ENCODE measurements at places on chromosomes 7 and 10.

- no peak for DNase-seq
Observed at GRCh38 chr7:21942955-21943354, 2.7 kb downstream of the CDCA7L start.

- no peak for DNase-seq
Observed at GRCh38 chr10:70066190-70066589, 13.5 kb downstream of the MACROH2A2 start.

DNA sequence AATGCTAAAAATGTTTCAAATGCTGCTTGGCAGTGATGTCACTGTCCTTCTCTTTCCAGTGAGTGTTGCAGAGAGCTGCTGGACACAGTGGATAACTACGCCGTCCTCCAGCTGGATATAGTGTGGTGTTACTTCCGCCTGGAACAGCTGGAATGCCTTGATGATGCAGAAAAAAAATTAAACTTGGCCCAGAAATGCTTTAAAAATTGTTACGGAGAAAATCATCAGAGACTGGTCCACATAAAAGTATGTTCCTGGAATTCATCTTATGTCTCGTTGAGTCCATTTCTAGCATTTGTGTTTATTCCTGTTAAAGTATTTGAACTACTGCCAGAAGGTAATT lies 25.2 kb downstream of the NUB1 start:
- DNase-seq: no peak

DNA sequence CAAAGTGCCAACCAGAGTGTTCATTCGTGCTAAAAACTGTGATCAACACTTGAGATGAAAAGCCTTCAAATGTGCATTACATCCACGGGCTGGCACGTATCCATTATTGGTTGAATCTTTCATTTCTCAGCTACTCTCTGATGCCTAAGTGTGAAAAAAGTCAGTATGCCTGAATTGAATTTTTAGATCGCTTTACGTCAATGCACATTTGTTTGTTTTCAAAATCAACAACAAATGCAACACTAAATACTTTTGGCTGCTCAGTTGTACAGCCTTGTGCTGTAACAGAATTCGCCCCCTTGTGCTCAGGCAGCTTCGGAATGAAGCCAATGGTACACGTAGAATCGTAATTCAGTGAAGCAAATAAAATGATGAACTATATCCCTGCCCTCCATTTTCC lies 446.5 kb upstream of the NRP1 start:
- DNase-seq: no peak

GRCh38 chr10:98260350-98260749 lies 7.6 kb downstream of the LOXL4 start:
- DNase-seq: no peak

DNA sequence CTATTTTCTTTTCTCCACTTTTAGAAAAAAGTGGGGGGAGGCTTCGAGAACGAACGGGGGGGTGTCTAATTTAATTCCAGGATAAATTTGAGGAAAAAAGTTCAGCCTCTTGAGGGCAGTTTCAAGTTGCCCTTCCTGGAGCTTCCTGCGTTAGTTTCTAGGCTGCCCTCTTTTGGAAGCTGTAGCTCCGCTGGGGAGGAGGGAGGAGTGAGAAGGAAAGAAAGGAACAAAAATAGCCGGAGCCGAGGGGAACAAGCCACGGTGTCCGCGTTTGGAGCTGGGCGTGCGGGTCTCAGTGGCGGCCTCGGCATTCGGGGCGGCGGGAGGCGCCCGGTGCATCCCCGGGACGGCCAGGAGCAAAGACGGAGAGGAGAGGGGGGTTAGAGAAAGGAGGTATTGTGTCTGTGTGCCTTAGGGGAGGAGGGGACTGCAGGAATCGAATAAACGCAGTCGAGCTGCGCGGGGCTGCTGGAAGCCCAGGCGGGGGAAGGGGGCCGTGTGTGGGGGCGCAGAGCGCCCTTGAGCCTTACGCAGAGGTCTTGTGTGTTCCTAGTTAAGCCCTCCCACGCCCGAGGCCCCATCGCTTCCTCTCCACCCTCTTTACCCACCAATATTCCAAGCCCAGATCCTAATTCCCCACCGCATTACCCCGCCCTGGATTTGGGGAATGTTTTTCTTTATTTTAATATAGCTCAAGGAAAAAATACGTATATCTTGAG lies 2.0 kb upstream of the TNRC18 start:
- peak; percentile 88 for DNase-seq

DNA sequence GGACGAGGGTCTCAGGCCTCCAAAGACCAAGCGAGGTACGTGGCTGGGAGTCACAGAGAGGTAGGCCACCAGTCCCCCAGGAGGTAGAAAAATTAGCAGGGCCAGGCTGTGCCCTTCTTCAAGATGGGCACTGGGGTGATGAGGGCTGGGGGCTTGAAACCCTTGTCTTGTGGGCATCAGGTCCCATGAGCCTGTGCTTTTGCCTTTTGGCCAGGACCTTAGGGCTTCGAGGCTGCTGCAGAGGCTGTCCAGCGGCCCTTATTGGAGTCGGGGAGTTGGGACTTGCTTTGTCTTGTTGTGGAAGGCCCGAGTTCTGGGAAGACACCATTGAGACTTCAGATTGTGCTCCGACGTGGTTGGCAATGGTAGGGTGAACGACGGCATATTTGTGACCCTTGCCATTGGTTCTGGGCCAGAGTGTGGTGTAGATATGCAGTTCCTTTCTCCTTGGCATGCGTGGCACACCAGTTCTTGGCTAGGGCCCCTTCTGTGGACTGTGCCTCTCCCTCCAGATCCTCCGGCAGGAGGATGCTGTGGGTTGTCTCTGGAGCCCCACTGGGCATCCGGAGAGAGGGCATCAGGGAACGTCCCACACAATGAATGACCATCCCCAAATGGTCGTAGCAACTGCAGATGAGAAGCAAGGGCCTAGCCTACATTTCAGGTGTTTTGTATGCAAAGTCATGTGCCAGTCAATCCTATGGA lies 931 bp downstream of the SH2D4B start:
- no peak for DNase-seq

DNA sequence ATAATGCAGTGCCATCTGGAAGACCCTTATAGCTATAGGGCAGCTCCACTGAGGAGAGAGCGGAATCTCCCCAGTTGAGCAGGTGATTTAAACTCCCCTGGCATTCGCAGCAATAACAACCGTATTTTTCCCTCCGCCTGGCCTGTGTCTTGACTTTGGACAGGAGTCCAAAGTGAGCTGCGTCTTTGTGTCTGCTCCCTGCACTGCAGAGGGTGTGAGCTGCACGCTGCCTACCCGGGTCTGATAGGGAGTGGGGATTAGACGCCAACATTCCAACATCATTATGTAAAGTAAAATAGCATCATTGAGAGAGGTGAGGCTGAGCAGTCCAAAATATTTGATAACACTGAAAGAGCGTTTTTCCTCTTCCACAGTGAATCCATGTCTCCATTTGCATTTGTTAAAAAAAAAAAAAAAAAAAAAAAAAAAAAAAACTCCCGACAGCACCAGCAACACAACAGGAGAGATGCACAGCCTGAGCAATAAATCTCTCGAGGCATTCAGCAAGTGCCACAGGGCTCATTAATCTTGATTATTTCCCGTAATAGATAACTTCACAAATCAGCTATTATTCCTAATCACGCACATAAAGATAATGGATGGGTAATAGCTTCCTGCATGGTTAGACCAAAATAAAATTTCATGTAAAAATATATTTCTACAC lies 68.6 kb downstream of the CELF2 start:
- DNase-seq: no peak

DNA sequence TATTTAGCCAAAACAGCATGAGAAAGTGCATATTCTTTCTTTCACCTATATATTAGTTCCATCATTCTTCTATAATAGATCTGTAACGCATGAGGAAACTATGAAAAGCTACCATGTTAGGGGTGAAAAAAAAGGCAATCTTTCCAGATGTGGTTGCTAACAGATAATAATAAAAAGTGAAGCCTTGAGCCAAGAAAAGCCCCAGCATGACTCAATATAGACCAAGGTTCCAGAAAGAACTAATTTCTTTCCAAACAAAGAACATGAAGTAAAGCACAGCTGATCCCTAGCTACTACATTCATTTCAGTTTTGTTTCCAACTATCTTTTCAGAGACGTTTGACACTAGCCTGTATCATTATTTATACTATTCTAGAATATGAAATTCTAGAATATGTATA lies 16.4 kb downstream of the ARL4A start:
- DNase-seq: no peak

GRCh38 chr10:10976652-10977051 lies 41.0 kb upstream of the CELF2 start:
- no peak for DNase-seq

GRCh38 chr10:80410122-80410521 lies 1.8 kb downstream of the PRXL2A start:
- DNase-seq: no peak

DNA sequence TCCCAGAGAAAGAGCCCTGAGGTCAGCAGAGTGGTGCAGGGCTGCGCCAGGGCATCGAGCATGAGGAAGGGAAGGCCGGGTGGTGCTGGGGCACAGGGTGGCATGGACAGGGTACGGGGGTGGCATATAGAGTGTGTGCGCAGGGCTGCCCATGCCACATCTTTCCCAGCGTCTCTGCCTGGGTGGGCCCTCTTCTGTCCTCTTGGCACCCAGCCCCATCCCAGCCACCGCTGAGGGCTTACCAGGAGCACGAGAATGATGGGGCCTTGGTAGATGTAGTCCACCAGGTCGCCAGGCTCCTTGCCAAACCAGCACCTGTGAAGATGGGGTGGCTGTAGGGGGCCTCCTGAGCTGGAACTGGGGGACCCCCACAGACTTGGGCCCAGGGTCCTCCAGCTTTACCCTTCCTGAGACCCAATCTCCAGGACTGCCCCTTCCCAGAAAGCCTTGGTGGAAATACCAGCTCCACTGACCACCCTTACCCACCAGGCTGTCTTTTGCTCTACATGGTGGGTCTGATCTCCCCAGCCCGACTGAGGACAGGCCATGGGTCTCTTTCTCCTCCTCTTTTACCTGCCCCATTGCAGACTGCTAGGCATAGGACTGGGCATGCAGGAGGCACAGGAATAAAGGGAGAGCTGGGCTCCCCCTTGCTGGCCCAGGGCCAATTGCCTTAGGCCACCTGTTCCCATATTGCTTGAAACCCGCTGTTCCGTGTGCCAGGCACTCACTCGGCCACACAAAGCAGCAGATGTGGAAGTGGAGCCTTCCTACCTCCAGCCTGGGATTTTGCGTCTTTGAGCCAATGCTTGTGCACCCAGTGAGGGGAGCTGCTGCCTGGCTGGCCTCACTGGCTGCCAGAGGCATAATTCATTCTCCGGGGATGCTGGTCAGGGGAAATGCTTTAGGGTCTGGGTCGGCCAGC lies 21.7 kb downstream of the CRHR2 start:
- DNase-seq: peak; percentile 21

GRCh38 chr7:18873734-18874336 lies 243.6 kb downstream of the TWIST1 start:
- peak; percentile 29 for DNase-seq

DNA sequence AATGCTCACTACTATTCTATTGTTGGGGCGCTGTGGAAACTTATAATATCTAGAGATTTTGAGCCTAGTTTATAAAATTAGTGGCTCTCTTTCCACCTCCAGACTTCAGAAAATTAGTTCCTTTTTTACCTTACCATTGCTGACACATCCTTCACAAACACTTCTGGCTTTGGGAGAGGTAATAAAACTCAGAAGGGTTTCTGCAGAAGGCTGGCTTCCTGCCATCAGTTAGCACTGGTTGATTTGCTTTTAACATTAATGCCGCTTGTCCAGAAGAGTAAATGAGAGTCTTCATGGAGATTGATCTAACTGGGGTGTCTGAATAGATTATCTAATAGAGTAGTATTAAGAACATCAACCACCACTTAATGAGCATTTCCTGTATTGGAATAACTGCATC lies 20.3 kb downstream of the ACSM6 start:
- no peak for DNase-seq

DNA sequence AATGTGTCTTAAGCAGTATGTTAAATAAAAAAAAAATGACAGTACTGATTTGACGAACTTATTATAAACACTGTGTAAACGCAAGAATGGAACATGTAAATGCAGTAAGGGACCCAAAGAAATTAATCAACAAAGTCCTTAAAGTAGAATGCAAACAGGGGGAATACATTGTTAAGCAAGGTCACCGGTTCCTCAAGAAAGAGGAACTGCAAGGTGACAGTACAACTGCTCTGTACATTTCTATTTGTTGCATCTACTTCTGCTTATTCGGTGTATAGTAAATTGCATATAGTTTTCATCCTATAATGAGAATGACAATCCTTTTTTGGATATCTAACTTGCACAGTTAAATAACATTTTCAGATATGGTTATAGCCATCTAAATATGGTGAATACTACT lies 387.0 kb upstream of the SEMA3D start:
- DNase-seq: no peak

GRCh38 chr7:117071551-117071950 lies 118.2 kb downstream of the ST7 start:
- DNase-seq: no peak

DNA sequence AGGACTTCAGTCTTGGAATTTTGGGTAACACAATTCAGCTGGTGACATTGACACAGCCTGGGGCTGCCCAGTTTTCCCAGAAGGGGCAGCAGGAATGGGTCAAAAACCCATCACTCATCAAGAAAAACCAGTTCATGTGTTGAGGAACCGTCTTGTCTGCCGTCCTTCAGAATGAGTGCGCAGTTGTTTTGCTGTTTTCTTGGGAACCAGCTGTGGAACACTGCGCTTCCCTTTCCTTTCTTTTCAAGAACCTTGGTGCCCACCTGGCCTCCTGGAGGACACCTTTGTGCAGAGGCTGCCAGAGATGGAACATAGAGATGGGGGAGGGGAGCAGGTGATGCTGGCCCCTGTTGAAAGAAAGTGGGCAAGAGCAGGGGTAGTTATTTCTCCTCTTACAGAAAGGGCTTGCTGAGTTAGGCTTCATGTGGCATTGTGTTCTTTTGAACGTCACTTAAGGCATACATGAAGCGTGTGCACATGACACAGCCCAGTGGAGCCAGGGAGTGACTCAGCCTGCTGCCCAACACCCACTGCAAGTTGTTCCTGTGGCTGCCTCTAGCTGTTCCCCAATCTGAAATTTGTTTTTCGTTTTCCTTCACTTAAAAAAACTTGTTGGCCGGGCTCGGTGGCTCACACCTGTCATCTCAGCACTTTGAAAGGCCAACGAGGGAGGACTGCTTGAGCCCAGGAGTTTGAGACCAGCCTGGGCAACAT lies 87.4 kb upstream of the TNS3 start:
- peak; percentile 95 for DNase-seq

GRCh38 chr7:27083646-27084045 lies 12.2 kb downstream of the HOXA1 start:
- DNase-seq: no peak

DNA sequence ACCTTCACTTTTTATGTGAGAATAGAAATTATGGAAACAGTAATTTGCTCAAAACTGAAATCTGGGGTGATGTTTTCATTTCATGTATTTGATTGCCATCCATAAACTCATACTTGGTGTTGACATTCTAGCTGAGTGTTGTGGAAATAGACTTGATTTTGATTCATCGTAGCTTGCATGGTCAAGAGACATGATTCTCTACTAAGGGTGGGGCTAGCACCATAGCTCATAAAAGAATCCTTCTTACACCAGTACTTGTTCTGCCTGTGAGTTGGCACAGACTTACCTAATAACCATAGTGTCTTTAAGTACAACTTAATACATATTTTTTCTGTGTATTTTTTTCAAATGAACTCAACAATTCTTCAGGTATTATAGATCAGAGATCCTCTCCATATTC lies 36.6 kb downstream of the RAB18 start:
- no peak for DNase-seq

Data from MCF 10A (cell line).